Breast epithelium (tissue), 4 donors: ENCODE measurements at places on chromosomes 13 and 19.

DNA sequence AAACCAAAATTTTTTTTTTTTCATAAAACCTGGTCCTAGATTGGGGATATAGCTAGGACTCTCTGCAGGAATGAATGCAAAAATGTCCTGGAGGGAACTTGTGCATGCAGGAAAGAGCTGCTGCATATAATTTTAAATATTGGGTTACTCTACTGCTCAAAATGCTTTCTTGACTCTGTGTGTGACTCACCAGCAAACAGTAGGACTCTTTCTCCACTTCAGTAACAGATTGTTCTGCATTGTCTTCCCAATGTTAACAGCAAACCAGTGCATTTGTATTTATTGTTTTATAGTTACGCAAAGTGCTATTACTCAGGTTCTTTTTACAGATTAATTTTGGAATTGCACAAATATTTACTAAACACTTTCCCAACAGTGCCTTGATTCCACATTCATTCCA lies 163.7 kb upstream of the KL start:
- no peak for DNase-seq

GRCh38 chr19:16385821-16386220 lies 61.2 kb downstream of the KLF2 start:
- DNase-seq, result no peak

GRCh38 chr13:113034451-113035212 lies 65.6 kb downstream of the MCF2L start:
- DNase-seq, result no peak

GRCh38 chr13:107466326-107467099 lies 748.8 kb downstream of the LIG4 start:
- no peak for DNase-seq

DNA sequence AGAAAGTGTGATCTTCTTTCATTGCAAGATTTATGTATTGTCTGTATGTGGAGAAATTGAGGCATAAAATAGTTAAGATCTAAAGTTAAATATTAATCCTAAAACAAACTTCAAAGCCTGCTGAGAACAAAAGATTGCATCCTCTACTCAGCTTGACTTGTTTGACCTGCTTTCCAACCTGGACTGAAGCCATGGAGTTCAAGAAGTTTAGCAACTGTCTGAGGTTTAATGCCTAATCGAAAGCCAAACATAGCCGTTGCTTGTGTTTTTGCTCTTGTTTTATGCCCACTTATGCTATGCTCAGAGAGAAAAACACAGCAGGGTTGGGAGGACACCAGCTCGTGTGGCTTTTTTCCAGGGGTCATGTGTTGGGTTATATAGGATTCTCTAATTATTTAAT lies 135.6 kb downstream of the NUFIP1 start:
- peak; percentile 32 for DNase-seq

GRCh38 chr13:108083056-108083455 lies 132.3 kb downstream of the LIG4 start:
- DNase-seq, result no peak

DNA sequence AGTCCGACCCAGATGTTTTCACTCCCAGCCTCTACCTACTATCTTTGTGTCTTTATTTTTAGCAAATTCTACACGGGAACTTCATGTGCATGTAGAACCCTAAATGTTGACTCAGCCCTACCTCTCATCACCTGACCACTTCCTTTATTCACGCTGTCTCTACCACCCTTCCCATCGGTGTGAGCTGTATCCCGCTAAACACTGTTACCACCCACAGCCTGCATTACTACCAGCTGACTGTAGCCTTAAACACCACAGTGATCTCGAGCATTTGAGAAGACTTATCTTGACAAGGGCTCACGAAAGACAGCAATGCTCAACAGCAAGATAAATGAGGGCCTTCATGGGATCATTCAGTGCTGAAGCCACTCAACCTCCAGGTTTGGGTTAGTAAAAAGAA lies 15.1 kb downstream of the NCR1 start:
- no peak for DNase-seq

DNA sequence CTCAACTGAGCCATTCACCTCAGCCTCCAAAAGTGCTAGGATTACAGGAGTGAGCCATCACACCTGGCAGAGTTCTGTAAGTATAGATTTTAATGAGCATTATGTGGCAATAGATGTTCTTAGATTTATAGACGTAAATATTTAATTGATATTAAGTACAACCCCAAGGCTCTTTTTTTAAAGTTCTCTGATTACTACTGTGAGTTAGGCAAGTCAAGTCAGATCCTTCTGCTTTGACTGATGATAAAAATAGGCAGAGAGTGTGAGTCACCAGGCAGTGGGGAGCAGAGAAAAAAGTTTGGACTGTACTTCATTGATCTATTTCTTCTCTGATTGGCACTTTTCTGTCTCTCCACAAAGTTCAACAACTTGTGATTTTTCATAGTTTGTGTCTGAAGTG lies 1379.9 kb downstream of the UQCRFS1 start:
- DNase-seq, result no peak

DNA sequence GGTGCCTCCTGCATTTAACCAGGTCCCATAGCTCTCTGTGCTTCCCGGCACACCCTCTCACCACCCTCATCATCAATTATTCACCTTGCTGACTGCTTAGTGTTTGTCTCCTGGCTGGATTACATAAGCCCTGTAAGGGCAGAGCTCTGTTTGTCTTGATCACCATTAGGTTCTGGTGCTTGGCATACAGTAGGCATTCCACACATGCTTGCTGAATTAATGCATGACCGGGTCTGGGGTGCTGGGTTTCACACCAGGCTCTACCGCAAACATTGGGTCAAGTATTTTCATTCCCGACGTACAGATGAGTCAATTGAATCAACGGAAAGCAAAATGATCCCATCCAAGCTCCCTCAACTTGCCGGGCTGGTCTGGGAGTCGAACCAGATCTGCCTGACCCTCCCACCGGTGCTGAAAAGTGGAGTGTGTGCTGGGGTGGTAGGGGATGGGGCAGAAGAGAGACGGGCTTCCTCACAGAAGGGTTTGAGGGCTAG lies 28.5 kb downstream of the VAV1 start:
- DNase-seq, result no peak

DNA sequence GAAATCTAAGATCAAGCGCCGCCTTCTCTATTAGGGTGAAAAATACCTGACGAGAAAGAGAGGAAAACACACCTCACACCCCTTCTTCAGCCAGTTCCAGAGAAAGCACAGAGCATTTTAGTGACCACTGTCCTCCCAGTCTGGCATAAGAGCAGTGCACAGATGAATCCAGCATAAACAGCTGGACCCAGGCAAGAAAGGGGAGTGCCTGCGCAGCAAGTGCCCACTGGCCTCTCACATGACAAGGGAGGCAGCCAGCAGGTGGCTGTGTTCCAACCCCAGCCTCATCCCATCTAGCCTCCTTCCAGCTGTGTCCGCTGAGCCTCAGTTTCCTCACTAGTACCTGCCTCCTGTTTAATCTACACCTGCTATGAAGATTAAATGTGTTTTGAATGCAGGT lies 8.0 kb downstream of the MED26 start:
- DNase-seq, result no peak

DNA sequence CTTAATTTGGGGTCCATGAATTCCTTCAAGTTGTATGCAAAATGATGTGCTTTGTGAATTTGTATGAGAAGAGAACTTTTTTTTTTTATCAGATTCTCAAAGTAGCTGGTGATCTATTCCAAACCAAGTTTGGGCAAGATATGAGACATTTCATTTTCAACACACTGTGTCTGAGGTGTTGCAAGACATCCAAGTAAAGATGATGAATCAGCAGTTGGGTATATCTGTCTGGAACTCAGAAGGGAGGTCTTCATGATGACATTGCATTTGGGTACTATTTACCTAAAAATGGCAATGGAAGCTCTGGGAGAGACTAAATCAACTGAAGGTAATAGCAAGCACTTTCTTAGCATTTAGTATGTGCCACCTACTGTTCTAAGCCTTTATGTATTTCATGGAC lies 2.8 kb downstream of the FAM124A start:
- DNase-seq, result no peak

DNA sequence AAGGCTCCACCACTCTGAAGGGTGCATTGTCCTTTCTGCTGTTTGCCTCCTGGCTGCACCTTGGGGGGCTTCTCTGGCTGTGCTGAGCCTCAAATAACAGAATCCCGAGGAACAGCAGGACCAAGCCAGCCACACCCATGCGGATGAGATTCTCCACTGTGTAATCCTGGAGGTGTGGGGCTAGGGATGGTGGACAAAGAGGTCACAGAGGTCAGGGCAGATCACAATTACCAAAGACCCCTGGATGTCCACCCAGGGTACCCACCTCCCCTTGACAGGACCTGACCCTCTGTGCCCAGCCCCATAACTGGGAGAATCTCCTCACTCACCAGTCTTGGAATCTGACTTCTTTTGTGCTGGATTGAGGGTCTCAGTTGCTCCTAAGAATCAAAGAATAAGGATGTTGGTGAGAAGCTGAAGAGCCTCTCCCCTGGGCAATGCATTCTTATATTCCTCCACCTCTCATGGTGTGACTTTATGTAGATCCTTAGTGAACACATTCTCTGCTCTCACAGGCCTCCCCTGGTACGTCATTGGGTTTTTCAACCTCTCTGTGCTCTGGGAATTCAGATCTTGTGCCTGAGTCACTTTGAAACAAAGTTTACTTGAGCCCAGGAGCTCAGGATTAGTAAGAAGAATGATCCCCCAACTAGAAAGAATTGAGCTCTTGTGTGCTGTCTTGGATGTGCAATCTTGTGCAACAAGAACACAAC lies 5.2 kb downstream of the LILRA4 start:
- DNase-seq, result no peak

- no peak for DNase-seq
Measured at GRCh38 chr13:23560571-23561089, 9.6 kb upstream of the TNFRSF19 start.

DNA sequence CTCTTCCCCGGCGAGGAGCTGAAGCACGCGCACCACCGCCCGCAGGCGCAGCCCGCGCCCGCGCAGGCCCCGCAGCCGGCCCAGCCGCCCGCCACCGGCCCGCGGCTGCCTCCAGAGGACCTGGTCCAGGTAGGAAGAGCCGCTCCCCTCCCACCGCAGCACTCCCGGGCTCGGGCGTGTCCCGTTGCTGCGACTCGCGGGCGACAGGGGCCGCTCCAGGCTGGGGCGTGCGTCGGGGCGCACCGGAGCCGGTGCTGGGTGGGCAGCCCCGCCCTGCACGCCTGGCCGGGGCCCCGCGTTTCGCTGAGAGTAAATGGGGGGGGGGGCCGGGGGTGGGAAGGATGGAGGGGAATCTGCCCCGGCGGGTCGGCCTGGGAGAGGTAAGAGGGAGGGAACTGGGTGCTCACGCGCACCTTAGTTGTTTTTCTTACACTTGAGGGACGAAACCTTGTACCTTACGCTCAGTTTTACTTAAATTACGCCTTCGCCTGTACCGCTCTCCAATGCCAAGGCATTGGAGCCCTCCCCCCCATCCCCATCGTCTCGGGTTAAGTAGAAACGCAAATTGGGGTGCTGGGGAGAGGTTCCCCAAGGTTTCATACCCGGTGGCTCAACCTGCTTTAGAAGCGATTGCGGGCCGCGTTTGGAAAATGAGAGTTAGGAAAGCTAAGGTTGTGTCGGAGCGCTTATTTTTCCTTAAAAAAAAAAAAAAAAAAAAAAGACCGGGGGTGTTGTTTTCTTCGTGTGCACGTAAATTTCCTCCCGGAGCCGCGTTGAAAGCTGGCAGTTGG lies 850 bp downstream of the KLF5 start:
- DNase-seq, result peak; percentile 63

- DNase-seq, result no peak
Measured at GRCh38 chr13:113080361-113080831, 25.2 kb upstream of the F7 start.

- DNase-seq, result no peak
Measured at GRCh38 chr19:19157808-19158207, 12.3 kb downstream of the MEF2B start.

GRCh38 chr13:82480415-82480814 lies 1401.9 kb downstream of the SLITRK1 start:
- no peak for DNase-seq

- DNase-seq, result peak; percentile 58
Measured at GRCh38 chr19:48571378-48572162, 19.6 kb downstream of the SULT2B1 start.

GRCh38 chr19:39046037-39046821 lies 13.9 kb upstream of the FBXO27 start:
- DNase-seq, result no peak

DNA sequence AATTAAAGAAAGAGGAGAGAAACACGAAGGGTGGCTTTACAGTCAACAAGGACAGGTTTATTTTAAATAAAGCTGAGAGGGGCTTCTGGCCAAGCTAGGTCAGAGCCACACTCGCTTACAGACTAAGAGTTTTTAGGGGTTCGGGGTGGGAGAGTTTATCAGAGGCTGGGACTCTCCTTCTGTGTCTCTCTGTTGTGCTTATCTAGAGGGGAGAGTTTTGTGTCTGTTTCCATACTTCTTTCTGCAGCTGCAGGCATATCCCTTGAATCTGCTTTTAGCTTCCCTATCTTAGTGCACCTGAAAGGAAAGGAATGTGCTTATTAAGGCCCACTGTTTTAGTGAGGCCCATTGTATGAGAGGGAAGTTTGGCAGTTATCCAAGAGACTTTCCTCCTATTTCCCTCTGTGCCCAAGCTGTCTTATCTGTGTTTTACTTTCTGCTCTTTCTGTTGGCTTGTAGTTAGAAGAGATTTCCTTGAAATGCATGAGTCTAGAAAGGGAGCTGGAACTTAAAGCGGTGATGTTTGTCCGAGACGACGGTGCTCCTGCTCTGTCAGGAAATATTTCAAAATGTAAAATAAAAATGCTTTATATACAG lies 275.3 kb downstream of the KCTD12 start:
- no peak for DNase-seq

DNA sequence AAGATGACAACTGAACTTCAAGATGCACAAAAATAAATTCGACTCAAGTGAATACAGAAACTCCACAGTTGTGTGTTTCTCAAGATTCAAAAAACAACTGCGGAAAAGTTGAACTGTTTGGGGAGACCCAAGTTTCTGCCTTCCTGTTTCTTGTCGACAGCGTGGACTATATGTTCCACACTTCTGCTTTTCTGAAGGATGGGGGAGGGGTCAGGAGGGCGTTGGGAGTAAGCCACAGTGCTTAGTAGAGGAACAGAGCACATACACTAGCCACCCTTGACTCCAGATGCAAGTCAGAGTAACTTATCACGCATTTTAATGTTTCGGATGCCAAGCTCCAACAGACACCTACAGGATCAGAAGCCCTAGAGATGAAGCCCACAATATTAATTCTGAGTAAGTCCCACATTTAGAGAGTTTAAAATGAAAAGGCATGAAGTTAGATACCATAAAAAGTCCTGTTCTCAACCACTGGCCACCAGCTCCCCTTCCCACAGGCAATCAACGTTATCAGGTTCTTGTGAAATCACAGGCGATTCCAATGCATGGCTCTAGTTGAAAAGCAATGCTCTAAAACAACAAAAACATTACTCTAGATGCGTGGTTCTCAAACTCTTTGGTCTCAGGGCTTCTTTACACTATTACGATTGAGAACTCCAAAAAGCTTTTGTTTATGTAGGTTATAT lies 4.2 kb downstream of the TUBGCP3 start:
- no peak for DNase-seq

- no peak for DNase-seq
Measured at GRCh38 chr13:113029487-113030258, 60.7 kb downstream of the MCF2L start.

- no peak for DNase-seq
Measured at GRCh38 chr13:26946684-26947343, 186.2 kb upstream of the GPR12 start.
